ENCODE measurements at places on chromosomes 4 and X.

DNA sequence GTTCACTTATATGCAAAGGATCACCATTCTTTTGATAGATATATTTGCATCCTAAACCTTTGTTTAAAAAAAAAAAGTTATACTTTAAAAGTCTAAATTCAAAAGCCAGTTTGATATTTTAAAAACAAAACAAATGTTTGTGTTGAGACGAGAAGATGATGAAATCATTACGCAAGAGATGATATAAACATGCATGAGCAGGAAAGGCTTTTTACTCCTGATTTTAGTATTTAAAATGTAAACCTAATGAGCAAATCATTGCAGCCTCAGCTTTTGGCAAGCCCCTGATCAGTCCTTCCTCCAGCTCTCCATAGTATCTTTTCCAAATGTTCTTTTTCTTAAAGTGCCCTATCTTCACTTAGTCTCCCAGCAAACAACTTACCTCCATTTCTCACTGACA lies 115.6 kb downstream of the ARAP2 start:
- DNase-seq: no peak

GRCh38 chr4:58665649-58666048 lies 1555.5 kb upstream of the IGFBP7 start:
- no peak for DNase-seq

DNA sequence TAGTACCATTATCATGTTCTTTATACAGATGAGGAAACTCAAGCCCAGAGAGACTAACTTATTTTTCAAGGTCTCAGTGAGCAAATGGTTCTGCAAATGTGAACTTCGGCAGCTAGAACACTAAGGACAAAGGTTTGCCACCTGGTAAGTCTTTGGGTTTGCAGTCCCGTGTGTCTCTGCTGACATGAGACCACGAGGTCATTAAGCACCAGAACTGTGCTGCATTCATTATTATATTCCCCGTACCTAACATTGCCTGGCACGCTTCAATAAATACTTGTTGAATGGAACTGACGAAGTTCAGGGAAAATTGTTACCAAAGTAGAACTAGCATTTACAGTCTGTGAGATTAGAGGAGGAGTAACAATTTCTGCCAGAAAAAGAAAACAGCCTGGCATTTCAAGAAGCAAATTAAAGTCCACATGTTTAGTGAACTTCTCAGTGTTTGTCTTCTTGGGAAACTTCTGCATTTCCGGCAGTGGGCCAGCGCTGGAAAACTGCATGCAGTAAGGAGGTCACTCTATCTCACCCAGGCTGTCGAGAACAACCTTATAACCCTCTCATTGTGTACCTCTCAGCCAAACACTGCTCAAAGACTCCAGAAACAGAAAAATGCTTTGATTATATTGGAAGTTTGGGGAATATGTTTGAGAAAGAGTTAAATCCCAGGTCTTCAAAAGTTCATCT lies 67.4 kb upstream of the CPEB2 start:
- DNase-seq: no peak

- DNase-seq: no peak
Measured at GRCh38 chr4:34372815-34373214, 1871.5 kb downstream of the ARAP2 start.

DNA sequence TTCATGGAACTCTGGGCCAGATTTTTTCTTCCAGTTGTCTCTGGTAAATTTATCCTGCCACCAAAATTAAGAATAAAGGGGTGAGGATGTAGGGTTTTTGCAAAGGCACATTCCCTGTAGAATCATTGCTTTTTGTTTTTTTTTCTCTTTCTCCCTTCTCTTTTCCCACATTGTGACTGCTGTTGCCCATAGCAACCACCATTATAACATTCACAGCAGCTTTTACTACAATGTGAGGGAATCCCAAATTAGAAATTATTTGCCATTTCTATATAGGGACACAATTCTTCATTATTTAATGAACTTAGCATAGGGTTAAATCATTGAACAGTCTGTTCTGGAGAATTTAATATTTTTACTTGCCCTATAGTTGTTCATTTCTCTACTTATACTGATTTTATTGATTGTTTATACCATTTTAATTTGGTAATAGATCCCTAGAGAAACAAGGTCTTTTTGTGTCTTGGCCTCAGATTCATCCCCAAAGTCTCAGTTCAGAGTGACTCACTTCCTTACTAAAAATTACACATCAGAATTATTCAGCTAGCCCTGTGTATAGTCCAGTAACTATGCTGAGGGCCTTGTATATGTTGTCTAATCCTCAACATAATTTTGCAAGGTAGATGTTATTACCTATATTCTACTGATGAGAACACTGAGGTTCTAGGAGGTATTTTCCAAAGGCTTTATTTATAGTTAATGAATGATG lies 80.8 kb upstream of the ANK2 start:
- DNase-seq: no peak

- DNase-seq: no peak
Measured at GRCh38 chr4:182351485-182351884, 108.3 kb downstream of the TENM3 start.

- DNase-seq: no peak
Measured at GRCh38 chrX:75061701-75062100, 94.4 kb downstream of the ABCB7 start.

GRCh38 chr4:111992351-111993168 lies 152.7 kb upstream of the FAM241A start:
- DNase-seq: no peak

- DNase-seq: no peak
Measured at GRCh38 chr4:180695851-180696250, 1547.4 kb upstream of the TENM3 start.

DNA sequence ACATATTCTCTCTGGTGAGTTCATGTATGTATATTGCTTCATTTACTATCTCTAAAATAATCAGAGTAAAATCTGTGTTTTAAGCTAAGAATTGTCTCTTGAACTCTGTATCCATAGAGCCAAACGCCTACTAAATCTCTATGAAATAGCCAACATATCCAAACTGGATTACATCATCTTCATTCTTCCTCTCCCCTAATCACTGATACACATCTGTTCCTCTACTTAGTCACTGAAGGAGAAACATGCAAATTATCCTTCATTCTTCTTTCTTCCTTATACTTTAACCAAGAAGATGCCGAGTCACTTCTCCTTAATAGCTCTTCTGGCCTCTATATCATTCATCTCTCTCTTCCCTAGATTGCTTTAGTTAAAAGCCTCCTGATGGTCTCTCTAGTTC lies 630.4 kb upstream of the FTHL17 start:
- no peak for DNase-seq

DNA sequence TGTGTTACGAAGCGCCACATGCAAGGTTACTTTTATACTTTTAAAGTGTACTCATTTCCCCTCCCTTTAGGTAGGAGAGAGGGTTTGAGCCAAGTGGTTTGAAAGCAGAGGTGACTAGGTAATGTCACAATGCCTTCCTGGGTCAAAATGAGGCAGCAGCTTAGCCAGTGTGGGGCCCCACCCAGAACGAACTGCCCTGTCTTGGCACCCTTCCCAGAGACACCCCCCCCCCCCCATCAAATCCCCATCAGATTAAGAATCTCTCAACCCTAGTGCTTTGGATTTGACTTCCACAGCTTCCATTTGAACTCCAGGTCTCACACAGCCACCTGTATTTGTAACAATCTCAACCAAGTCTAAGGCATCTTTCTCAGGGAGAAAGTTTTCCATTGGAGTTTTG lies 31.1 kb downstream of the BCOR start:
- DNase-seq: no peak

DNA sequence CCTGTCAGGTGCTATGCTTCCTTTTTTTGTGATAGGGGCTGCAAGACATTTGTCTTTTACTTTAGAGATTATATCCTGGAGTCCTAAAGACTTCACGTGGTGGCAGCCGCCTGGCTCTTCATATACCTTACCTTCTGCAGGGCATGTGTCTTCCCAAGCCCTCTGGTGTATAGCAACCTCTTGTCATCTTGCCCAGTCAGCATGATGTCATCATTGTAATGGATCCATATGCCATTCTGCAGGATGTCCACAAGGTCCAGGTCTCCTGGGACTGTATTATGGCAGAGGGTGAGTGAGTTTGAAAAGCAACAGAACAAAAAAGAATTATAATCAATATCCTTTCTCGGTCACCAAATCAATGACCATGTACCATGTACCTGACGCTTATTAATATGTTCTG lies 82.2 kb upstream of the SCOC start:
- DNase-seq: no peak

DNA sequence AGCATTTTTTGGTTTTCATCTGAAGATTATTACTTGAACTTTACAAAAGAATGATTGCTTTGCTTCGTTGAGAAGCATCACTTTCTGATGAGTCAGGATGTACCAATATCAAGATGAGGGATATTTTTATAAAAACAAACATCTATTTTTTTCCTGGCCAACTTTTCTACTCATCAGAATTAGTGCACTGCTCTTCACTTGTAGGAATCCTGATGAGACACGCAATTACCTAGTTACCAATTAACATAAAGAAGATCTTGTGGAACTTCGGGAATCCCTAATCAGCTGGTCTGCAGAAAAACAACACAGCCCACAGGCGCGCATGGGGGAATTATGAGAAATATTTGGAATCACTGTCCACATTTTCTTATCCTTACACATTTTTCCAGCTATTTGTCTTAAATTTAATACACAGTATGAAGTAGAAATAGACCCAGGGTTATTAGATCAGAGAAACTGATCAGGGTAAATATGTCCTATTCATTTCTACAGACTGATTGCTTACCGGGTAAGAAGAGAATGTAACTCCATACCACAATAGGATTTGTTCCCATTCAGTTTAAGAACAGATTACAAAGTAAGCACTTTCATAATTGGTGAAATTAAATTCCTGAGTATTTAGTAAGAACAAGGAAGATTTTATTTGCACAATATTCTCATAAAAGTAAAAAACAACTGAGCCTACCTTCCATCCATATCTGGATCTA lies 50.9 kb downstream of the MFAP3L start:
- DNase-seq: no peak

DNA sequence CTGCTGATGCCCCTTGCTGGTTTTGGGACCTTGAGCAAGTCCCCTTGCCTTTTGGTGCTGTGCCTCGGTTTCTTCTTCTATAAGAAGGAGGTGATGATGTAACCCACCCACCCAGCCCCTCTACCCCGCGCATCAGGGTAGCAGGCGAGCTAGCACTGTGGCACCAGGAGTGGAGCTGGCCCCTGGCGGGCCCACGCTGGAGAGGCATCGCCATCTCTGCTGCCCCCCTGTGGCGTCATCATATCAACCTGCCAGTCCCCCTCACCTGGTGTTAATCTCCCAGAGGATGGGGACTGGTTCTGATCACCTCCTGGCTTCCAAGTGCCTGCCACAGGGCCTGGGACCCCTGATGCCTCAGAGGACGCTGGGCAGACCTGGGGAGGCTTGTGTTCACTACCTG lies 6.3 kb upstream of the SORCS2 start:
- DNase-seq: no peak

GRCh38 chrX:154333837-154334271 lies 38.3 kb downstream of the TKTL1 start:
- DNase-seq: no peak

DNA sequence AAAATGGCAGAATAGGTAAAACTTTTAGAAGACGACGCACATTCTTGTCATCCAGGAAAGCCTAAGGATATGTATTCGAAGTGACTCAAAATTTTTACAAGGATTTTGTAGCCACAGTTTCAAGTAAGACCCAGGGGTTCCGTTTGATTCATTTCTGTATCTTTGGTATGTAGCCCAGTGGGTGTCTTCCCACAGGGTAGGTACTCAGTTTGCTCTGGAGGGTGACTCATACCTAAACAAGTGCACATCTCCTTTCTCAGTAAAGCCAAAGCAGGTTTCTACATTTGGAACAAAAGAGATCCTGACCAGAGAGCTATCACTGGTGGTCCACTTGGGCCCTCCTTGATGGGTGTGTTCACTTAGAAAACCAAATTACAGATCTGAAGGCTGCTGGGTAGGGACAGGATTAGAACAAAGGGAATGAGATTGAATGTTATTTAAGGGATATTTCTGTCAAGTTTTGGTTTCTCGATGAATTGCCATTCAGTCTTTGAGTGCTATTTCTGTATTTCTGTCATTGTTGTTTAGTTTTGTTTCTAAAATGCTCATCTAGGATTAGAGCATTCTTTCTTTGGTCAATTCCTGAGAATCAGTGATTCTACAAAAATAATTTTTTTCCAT lies 56.1 kb downstream of the PLS3 start:
- no peak for DNase-seq
